ENCODE measurements at places on chromosomes 4 and X. TPM values are rescaled to one million over a fixed set of nuclear protein-coding genes. Genes with fewer than 3 reads are reported as not detected.

- DNase-seq, result no peak
These were observed 2.4 kb upstream of the CSN3 start for GRCh38 chr4:70239884-70240591.

- no peak for DNase-seq
These were observed 8.1 kb downstream of the ATP7A start for GRCh38 chrX:77918568-77918967.

GRCh38 chr4:159117564-159117963, 14.7 kb downstream of the RAPGEF2 start:
- no peak for DNase-seq

GRCh38 chrX:38262715-38263620, 42.3 kb upstream of the SRPX start:
- no peak for DNase-seq

The PLK4 gene
- total RNA-seq, result 4.9 TPM

The GAGE1 gene
- not detected for total RNA-seq

The PRAF2 gene
- total RNA-seq, result 18.1 TPM

Data from kidney epithelial cell (primary cell).